ENCODE measurements at places on chromosomes 7 and 10. TPM values are rescaled to one million over a fixed set of nuclear protein-coding genes. Genes with fewer than 3 reads are reported as not detected.

DNA sequence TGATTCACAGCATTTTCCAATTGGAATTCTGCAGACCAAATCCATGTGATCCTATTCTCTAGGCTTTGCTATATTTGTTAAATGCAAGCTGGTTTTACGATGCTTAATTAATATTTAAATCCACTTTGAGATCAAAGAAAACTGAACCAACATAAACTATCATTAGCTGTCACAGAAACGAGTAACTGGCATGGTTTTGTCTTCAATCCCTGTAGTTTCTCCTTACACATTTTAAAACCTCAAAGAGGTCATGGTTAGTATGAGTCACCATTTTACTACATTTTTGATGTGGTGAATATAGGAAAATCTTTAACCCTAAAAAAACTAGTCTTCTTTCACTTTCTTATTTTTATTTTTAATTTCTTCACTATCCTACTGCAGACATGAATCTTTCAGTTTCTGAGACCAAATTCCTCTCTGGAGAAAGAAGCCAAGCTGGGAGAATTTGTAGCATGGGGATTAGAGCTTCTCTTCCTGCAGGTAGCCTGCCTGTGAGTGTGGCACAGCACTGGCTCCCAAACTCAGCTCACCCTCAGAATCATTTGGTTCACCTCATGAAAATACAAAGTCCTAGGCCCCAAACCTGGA lies 8.7 kb upstream of the LIPM start:
- peak; percentile 7 for DNase-seq

DNA sequence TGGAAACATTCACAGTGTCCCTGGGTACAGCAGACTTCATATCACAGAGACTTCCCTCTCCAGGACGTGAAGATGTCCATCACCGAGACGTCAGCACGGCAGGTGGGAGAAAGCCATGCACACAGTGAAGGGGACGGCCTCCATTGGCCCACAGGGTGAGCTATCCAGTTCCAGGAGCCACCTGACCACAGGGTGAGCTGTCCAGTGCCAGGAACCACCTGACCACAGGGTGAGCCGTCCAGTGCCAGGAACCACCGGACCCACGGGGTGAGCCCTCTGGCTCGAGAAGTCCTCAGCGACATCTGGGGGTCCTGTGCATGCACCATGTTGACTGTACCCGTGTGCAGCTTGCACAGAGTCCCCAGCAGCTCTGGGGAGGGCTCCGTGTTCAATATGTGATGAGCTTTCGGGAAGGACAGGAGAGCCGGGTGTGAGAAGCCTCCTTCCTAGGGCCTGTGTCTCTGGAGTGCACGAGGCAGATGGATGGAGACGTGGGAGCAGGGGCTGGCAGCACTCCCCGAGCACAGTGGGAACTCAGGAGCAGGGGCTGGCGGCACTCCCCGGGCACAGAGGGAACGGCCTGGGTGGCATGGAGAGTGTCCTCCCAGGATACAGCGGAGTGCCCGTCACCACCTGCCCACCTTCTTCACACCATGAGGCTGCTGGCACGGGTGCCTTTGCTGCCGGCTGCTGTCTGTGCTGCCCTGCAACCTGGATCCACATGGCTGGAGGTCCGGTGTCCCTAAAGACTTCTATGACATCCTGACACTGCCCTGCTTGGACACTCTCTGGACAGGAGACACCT lies 616.2 kb downstream of the DNAJB6 start:
- DNase-seq, result no peak

DNA sequence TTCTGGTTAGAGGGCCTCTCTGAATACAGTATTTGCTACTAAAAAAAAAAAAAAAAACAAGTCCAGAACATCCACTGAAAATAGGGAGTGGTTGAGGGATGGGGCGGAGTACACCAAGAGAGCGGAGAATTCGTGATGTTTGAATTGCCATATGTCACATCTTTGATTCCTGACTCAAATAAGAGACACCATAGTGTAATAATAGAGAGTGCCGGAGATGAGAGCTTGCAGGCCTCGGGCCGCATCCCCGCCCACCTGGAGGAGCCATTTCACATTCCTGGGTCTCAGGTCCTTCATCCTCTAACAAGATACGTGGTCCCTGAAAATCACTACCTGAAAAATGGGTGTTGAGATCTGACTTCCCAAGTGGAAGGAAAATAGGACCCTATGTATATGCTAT lies 46.8 kb downstream of the KIAA1549 start:
- DNase-seq, result no peak

DNA sequence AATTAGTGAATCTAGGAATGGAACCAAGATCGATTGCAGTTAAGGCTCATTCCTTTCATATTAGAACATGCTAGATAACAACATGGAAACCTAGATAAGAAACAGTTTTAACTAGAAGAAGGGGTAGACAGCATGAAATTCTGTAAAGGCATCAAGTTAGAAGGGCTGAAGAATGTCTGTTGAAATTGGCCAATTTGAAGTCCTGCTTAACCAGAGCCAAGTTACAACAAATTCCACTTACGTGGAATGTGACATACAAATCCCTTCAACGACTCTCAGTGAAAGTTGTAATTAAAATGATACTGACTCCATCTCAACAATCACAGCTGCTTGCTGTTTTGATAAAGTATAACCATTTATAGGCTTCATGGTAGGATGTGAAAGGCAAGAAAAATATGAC lies 1065.7 kb downstream of the DNAJB9 start:
- no peak for DNase-seq

Gene CRYGN
- polyA plus RNA-seq, result 0.05 TPM

Gene HTRA1
- polyA plus RNA-seq, result 166 TPM

Gene CTNNA3
- polyA plus RNA-seq, result 4.1 TPM

Data from muscle of leg (tissue), 16 donors.